Right cardiac atrium (tissue), 5 donors: ENCODE measurements at places on chromosomes 4 and X. TPM values are rescaled to one million over a fixed set of nuclear protein-coding genes. Genes with fewer than 3 reads are reported as not detected.

Gene KLHL4
- 0.25 TPM for polyA plus RNA-seq

Gene PRR32
- polyA plus RNA-seq, result 2.3 TPM

Gene L1CAM
- 7.3 TPM for polyA plus RNA-seq

Gene SPATA4
- 0.34 TPM for polyA plus RNA-seq

Gene AR
- polyA plus RNA-seq, result 3.4 TPM

Gene GAGE12F
- not detected for polyA plus RNA-seq

Gene SMIM31
- polyA plus RNA-seq, result not detected

Gene MAGEB2
- polyA plus RNA-seq, result not detected

Gene SH2D1A
- 0.16 TPM for polyA plus RNA-seq

Gene IL15
- polyA plus RNA-seq, result 4.7 TPM

Gene BCLAF3
- 2.8 TPM for polyA plus RNA-seq

Gene SLC10A4
- 0.09 TPM for polyA plus RNA-seq

Gene PCDH10
- 0.63 TPM for polyA plus RNA-seq

Gene PPP2R2C
- 2.8 TPM for polyA plus RNA-seq

Gene TMPRSS11A
- not detected for polyA plus RNA-seq

Gene FAM47A
- polyA plus RNA-seq, result not detected

Gene SERPINA7
- polyA plus RNA-seq, result not detected

Gene CXCL13
- polyA plus RNA-seq, result not detected

Gene NAP1L2
- 8.6 TPM for polyA plus RNA-seq

Gene TSPAN6
- polyA plus RNA-seq, result 11.9 TPM

Gene MAGEA8
- polyA plus RNA-seq, result not detected

Gene TEX13D
- not detected for polyA plus RNA-seq

Gene STPG2
- polyA plus RNA-seq, result not detected

Gene UGT2B10
- polyA plus RNA-seq, result not detected

Gene BEND2
- 0.18 TPM for polyA plus RNA-seq

Gene PROM1
- polyA plus RNA-seq, result 3.2 TPM

Gene HMX1
- polyA plus RNA-seq, result not detected

Gene MAGEA4
- polyA plus RNA-seq, result not detected

Gene CASK
- 3.3 TPM for polyA plus RNA-seq

Gene SLC9B1
- 0.27 TPM for polyA plus RNA-seq

Gene UGT8
- polyA plus RNA-seq, result 0.81 TPM

Gene DNAAF6
- polyA plus RNA-seq, result not detected

Gene NHSL2
- polyA plus RNA-seq, result 2.4 TPM

Gene MAGEC3
- polyA plus RNA-seq, result not detected

Gene TCEANC
- polyA plus RNA-seq, result 1.5 TPM

Gene FHIP1A
- 2.4 TPM for polyA plus RNA-seq

Gene PCDH11X
- not detected for polyA plus RNA-seq

Gene MAGED2
- 115 TPM for polyA plus RNA-seq

Gene RASGEF1B
- polyA plus RNA-seq, result 4.3 TPM

Gene REPS2
- 3.4 TPM for polyA plus RNA-seq

Gene NUDT11
- 0.20 TPM for polyA plus RNA-seq

Gene CRLF2
- not detected for polyA plus RNA-seq

Gene GPRIN3
- polyA plus RNA-seq, result 2.1 TPM
